ENCODE measurements at places on chromosomes 1 and 21.

- no peak for DNase-seq
Measured at GRCh38 chr1:145690587-145691558, 16.3 kb downstream of the PDZK1 start.

DNA sequence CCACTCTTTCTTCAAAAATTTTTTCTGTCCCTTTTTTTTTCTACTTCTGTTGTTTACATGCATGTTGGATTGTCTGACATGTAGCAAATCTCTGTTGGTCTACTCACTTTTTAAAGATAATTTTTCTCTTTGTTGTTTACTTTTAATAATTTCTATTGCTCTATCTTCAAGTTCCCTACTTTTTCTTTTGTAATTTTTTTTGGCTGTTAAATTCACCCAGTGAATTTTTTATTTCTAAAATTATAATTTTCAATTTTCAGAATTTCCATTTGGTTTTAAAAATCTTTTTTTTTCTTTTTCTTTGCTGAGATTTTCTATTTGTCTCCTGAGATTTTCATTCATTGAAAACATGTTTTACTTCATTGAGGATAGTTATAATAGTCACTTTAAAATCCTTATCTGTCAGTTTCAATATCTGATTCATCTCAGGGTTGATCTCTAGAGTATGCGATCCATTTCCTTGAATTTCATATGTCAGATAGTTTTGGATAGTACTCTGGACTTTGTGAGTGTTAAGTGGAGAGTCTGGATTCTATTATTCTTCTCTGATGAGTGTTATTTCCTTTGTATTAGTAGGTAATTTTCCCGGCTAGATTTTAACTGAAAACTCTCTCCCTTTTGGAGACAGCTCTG lies 1.6 kb upstream of the TSEN15 start:
- no peak for DNase-seq

DNA sequence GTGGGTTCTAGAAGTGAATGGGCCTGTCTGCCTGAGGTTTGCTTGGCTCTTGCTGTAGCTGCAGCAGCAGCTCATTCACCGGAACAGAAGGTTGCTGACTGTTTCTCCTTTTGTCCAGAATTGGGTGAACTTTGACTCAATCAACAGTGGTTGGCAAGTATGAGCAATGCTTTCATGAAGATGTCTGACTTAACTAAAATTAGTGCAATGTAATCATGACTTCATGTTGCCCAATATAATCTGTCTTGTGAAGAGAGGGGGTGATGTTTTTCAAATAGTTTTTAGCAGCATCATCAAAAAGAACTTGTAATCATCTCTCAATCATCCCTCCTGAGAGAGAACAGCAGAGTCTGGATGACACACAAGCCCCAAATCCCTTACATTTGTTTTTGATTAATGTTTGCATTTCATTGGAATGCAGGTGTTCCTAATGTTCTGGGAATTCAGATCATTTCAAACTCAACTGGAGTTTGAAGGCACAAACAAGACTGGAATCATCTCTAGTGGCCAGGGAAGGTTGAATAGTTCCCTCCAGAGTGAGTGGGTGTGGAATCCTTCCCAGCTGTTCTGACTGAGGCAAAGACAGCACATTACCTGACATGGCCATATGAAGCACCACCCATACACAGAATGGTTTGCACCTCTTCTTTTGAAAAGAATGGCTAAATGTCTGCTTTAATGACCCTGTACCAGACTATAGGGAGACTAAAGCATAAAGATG lies 82.9 kb downstream of the HLX start:
- DNase-seq: no peak

DNA sequence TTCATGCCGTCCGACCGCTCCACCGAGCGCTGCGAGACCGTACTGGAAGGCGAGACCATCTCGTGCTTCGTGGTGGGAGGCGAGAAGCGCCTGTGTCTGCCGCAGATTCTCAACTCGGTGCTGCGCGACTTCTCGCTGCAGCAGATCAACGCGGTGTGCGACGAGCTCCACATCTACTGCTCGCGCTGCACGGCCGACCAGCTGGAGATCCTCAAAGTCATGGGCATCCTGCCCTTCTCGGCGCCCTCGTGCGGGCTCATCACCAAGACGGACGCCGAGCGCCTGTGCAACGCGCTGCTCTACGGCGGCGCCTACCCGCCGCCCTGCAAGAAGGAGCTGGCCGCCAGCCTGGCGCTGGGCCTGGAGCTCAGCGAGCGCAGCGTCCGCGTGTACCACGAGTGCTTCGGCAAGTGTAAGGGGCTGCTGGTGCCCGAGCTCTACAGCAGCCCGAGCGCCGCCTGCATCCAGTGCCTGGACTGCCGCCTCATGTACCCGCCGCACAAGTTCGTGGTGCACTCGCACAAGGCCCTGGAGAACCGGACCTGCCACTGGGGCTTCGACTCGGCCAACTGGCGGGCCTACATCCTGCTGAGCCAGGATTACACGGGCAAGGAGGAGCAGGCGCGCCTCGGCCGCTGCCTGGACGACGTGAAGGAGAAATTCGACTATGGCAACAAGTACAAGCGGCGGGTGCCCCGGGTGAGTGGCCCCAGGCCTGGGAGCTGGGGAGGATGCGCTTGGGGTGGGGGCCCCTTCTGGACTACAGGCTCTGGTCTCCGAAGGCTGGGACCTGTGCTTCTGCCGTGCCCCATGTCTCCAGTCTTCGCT lies 1.1 kb downstream of the SKI start:
- peak; percentile 45 for DNase-seq

- no peak for DNase-seq
Measured at GRCh38 chr21:32316361-32317215, 17.9 kb downstream of the MRAP start.

DNA sequence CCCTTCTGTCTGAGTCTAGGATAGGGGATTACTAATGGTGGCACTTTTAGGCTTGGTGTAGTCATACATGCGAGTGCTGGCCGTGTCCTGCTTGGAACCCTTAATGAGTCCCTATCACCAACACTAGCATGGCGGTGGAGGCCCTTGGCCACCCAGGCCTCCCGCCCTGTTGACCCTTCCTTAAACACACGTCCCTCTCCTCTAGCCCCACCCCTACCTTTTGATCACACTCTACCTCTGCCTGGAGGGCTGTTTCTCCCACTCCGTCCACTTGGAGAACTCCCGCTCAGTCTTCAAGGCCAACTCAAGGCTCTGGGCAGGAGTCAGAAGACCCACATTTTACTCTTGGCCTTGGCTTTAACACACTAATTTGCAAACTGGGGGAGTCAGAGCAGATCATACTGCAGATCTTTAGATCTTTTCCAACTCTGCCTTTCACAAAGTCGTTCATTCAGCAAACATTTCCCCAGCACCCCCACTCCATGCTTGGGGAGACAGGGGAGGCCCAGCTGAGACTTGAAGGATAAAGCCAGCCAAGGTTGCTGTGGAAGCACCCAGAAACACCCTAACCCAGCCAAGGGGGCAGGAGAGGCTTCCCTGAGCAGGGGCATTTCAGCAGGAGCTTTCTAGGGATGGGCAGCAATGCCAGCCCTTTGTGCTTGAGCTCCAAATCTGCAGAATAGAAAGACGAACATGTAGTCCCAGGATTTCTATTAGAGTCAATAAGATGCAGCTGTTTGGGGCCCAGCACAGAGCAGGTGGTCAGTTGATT lies 1.9 kb downstream of the PODN start:
- DNase-seq: no peak

DNA sequence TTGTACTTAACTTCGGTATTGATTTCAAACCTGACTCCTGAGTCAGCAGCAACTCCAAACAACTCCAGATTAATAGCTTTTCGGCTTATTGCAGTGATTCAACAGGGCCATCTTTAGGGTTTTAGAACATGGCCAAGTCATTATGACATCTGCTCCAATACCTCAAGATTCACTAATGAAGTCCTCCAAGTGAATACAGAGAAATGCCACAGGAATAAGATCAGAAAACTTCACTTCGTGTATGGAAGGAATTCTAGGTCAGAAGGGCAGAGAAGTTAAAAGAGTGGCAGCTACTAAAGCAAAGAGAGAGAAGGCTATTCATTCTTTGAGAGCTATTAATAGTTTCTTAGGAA lies 7.6 kb upstream of the C1orf116 start:
- DNase-seq: no peak

DNA sequence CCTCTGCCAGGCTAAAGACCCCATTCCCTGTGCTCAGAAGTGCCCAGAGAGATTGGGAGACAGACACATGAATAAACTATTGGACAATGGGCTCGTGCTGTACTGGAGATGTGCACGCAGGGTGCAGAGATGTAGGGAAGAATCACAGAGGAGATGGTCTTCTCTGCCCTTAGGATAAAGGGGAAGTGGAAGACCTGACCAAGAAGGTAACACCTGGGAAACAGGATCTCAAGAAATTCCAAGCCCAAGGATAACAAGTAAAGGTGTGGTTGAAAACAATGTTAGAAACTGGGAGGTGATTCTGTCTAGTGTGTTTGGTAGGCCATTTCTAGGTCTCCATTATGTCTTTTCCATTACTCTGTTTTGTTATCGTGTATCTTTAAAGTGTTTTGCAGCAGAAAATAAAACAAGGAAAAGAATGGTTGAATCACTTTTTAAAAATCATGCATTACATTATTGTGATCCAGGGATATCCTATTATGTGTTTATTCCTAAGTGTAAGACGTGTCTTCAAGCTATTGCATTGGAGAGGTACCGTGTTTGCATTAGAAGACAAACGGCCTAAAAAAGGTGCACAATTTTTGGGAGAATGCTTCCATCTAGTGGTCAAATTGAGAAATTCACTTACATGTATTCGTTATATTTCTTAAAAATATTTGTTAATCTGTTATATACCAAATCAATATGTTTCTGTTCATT lies 40.8 kb upstream of the KCTD3 start:
- DNase-seq: no peak

DNA sequence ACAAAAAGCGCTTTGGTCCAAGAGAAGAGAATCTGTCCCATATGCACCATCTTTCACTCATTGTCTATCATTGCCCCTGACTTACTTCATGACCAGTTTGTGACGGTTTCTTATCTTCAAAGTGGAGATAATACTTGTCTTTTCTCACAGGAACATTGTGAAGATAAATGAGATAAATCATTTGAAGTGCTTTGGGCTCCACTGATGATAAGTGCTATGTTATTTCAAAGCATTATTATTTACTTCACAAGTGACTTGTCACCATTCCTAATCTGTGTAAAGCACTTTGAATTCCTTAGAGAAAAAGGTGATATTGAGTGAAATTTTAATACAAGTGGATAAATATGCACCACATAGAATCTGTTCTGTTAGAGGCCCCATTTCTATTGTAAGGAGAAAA lies 731.6 kb upstream of the PTBP2 start:
- DNase-seq: no peak

- DNase-seq: no peak
Measured at GRCh38 chr1:180889325-180889724, 23.4 kb upstream of the KIAA1614 start.
